ENCODE measurements at places on chromosomes 12 and 14.

DNA sequence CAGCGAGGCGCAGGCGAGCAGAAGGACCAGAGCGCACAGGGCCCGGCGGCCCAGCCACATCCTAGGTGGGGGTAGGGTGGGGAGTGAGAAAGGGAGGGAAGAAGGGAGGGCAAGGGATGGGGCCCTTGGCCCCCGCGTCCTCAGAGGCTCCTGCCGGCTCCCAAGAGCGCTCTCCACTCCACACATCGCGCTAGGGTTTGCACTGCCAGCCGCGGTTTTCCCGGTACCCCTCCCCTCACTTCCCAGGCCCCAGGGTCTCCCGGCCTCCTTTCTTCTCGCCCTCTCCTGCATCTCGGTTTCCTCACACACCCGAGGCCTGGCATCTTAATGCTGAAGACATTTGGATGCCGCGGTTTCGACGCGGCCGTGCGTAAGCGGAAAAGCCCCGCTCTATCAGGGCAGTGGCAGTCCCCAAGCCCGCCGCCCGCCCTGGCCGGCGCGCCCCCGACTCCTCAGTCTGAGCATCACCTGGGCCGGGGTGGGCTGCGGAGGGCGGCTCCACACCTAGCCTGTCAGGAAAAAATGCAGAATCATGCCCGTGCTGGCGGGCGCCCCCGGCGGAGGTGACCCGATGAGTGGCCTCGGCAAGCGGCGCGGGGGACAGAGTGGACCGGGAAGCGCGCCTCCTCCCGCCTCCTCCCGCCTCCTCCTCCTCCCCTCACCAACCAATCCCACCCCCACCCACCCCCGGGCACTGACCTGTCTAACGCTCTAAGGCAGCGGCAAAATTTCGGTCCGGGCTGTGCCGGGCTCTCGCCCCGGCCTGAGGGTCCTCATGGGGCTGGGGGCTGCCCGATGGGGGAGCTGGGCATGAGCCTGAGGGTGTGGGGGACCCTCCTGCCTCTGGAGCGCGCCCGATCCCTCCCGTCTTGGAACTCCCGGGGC, 686 bp downstream of the B4GALNT1 start:
- DNase-seq: no peak

GRCh38 chr12:108318472-108319275, 20.4 kb downstream of the CMKLR1 start:
- DNase-seq: no peak

- no peak for DNase-seq
Observed at GRCh38 chr14:87149583-87150354, 843.2 kb downstream of the GALC start.

DNA sequence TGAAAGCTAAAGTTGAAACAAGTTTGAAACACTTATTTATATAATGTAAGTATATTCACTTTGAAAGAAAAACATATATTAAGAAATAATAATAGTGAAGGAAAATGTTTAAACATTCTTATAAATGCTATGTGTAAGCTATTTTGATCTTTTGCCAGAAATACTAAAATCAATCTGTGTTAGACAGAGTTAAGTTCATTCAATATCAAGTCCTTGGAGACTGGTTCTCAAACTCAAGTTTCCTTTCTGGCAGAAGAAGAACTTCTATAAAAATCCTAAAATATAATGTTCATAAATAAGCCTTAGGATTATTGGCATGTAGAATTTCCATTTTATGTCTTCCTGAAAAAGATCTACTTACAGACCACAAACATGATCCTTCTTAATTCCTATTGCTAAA, 45.3 kb downstream of the TAOK3 start:
- DNase-seq: no peak

GRCh38 chr12:107653519-107653918, 32.1 kb upstream of the PWP1 start:
- no peak for DNase-seq

GRCh38 chr12:19884021-19884492, 444.8 kb downstream of the AEBP2 start:
- DNase-seq: no peak

- DNase-seq: no peak
Observed at GRCh38 chr12:99067171-99067785, 422.2 kb downstream of the APAF1 start.

GRCh38 chr12:130300737-130301535, 36.8 kb upstream of the PIWIL1 start:
- DNase-seq: no peak

- no peak for DNase-seq
Observed at GRCh38 chr12:100141666-100141997, 1.0 kb downstream of the BLTP3B start.

DNA sequence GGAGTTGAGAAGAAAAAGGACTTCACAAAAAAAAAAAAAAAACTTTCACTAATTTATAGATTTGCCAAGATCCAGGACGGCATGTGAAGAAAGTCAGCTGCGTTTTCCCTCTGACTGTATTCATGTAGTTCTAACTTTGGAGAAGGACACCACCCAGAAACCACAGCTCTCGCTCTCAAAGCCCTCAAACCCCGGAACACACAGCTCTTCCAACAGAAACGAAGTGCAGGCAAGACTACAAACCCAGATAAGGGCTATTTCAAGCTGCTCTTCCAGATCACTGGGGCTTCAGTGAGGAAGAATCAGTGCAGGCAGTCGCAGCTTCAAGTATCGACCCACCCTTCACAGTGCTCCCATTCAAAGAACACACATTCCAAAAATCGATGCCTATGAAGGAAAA, 13.2 kb downstream of the KCNH5 start:
- DNase-seq: no peak

Data from stimulated activated CD4-positive, alpha-beta T cell treated with anti-CD3 and anti-CD28 coated beads, Interleukin-1b, Interleukin-23, amount 100 ng/mL, for 24 hours (primary cell).